ENCODE measurements at places on chromosomes 13 and 19.

GRCh38 chr19:8571006-8571411, 6.2 kb downstream of the MYO1F start:
- DNase-seq, result no peak

DNA sequence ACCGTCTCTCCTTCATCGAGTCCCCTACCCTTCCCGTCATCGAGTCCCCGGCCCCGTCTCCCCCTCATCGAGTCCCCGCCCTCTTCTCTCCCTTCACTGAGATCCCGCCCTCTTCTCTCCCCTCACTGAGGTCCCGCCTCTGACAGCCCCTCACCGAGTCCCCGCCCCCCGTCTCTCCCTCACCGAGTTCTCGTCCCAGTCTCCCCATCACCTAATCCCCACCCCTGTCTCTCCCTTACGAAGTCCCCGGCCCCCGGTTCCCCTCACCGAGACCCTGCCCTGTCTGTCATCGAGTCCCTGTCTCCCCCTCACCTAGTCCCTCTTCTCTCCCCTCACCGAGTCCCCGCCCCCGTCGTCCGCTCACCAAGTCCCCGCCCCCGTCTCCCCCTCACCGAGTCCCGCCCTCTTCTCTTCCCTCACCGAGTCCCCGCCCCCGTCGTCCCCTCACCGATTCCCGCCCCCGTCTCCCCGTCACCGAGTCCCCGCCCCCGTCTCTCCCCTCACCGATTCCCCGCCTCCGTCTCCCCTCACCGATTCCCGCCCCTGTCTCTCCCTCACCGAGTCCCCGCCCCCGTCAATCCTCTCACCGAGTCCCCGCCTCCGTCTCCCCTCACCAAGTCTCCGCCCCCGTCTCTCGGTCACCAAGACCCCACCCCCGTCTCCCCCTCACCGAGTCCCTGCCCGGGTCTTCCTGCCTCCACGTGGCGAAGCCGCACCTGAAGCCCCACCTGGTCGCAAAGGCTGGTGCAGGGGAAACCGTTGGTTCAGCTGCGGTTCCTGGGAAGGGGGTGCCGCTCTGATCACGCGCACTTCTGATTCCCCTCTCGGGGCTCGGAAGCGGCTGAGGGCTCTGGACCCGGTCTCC, 23.9 kb upstream of the ZNF846 start:
- peak; percentile 43 for DNase-seq

DNA sequence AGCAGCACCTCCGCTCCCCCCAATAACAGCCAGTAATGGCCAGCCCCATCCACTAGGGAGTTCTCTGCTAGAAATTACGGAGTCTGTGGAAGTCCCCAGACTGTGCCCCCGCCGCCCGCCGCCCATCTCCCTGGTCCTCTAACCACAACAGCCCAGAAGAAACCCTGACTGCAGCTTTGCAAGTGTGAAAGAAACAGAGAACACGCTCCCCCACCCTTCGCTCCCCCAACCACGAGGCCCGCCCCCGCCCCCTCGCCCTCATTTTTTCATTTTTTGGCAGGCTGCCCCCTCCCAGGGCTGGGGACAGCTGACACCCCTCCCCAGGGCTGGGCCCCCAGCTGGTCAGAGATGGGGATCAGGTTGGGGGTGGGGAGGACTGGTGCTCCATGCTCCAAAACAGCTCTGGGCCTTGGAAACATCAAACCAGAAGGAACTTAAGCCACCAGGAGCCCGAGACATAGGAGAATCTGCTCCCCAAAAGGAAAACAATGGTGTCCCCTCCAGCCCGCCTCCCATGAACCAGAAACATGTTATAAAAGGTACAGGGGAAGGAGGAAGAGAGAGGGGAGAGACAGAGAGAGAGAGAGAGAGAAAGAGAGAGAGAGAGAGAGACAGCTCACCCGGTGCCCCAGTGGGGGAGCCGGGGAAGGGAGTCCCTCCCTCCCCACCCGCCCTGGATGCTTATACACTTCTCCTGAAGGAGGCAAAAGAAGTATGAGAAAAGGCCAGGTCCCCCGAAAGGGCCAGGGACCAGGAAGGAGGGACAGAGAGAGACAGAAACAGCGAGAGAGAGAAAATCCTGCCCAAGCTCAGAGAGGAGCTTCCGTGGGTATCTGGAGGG, 29.8 kb upstream of the ASF1B start:
- no peak for DNase-seq

DNA sequence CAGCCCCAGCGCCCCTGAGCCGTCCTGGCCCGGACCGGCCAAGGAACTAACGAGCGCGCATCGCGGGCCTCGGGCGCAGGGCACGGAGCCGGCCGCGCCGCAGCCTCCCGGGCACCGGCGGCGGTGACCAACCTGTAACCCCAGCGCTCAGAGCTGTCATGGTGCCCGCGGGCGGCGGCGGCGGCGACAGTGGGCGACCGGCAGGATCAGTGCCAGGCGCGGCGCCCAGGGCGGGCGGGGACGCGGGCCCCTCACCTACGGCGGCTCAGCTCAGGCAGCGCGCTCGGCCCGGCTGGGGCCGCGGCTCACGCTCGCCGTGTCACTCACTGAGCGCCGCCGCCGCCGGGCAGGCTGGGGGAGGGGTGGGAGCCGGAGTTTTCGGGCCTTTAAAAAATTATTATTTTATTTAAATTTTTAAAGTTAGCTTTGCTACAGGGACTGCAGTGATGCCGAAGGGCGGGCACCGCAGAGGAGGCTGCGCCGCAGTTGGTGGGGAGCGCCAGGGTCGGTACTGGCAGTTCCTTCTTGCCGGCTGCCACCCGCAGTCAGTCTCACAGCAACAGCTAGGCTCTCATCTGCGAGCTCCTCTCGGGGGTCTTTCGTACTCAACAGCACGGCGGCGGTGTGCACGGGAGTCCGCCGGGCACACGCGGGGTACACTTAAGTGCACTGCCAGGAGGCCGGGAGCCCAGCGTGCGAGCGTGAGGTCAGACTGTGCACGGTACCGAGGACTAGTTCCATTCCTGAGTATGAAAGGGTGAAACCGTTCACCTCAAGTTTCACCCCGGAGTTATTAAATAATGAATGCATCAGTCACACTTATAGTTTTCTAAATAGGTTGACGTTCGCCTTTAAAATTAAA, at the start of gene NALCN:
Gene NALCN, minus strand, starts transcription at position 328 of the 862 bp plus-strand sequence. CDS start 17,382 bp downstream, outside the sequence.
- DNase-seq, result peak; percentile 9

DNA sequence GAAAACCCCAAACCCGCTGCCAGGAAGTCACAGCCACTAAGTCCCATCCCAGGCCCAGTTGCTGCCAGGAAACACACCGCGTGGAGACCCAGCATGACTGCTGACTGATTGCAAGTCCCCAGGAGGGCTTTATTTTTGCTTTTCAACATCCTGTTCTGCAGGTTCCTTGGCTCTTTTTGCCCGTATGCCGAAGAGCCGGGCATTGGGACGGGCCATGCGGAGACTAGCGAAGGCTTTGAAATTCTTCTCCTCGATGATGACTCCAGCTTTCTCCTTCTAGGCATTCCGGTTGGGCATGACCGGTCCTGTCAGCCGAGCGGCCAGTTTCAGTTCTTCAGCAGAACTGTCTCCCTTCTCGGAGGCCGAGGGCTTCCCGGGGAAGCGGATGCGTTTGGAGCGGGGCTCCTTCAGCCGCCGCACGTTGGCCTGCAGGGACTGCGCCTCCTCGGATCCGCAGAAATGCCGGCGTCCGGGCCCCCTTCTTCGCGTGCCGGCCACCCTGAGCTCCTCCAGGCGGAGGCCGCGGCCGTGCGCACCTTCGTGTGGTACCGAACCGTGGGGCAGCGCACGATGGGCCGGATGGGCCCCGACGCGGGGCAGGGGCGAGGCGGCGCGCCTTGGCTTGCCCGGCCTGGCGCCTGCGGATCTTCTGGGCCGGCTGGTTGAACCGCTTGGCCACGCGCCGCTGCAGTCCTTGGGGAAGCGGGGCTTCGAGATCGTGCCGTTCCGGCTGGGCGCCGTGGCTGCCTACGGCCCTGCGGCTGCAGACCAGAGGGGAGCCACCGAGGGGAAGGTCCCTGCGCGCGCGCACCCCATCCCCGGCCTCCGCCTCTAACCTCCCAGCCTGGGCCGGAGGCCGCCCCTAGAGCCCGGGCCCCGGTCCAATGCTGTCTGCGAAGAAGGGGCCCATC, 15.2 kb downstream of the ZSCAN5C start:
- no peak for DNase-seq

DNA sequence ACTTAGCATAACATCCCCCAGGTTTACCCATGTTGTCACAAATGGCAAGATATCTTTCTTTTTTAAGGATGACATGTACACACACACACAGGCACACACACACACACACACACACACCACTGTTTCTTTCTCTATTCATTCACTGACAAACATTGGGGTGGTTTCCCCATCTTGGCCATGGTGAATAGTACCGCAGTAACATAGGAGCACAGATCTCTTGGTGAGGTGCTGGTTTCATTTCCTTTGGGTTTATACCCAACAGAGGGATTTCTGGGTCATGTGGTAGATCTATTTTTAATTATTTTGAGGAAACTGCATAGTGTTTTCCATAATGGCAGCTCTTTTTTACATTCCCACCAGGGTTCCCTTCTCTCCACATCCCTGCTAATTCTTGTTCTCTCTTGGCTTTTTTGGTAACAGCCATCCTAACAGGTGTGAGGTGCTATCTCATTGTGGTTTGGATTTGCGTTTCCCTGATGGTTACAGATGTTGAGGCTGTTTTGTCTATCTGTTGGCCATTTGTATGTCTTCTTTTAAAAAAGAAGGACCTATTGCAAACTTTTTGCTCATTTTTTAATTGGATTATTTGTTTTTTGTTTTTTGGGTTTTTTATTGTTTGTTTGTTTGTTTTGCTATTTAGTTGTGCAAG, 251.7 kb upstream of the IRS2 start:
- no peak for DNase-seq

DNA sequence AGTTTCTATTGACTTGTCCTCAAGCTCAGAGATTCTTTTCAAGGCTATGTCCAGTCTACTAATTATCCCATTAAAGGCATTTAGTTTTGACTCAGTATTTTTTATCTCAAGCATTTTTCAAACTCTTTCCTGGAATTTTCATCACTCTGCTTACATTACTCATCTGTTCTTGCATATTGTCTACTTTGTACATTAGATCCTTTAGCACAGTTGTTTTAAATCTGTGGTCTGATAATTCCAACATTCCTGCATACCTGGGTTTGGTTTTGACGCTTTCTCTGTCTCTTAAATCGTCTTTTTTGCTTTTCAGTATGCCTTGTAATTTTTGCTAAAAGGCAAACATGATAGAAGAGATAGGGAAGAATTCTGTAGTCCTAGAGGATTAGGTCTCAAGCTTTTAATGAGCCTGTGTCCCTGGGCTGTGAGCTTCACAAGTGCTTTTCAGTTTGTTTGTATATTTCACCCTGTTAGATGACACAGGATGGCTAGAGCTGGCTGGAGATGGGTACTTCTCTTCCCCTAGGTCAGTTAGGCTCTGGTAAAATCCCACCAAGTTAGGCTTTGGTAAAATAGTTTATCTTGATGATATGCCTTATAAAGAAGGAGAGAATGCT, 46.1 kb upstream of the GPC6 start:
- no peak for DNase-seq

DNA sequence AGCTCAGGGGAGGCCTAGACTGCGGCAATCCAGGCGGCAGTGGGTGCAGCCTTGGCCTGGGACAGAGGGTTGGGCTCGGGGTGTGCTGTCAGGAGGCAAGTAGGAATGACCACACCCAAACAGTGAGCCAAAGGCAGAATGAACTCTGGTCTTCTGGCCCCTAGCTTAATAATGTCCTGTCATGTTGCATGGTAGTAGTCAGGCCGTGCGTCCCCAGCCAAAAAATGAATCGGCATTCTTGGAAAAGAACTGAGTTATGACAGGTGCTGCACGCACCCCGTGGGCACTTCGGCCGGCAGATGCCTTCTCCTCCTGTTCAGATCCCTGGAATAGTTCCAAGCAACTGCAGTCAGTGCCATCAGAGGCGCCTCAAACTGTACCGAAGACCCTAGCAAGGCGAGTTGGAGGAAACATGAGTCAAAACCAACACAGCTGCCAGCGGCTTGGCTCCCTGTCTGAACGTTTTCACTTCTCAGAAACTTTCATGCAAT, 55.9 kb downstream of the ATP7B start:
- no peak for DNase-seq
